ENCODE measurements at places on chromosomes 3 and 15. TPM values are rescaled to one million over a fixed set of nuclear protein-coding genes. Genes with fewer than 3 reads are reported as not detected.

DNA sequence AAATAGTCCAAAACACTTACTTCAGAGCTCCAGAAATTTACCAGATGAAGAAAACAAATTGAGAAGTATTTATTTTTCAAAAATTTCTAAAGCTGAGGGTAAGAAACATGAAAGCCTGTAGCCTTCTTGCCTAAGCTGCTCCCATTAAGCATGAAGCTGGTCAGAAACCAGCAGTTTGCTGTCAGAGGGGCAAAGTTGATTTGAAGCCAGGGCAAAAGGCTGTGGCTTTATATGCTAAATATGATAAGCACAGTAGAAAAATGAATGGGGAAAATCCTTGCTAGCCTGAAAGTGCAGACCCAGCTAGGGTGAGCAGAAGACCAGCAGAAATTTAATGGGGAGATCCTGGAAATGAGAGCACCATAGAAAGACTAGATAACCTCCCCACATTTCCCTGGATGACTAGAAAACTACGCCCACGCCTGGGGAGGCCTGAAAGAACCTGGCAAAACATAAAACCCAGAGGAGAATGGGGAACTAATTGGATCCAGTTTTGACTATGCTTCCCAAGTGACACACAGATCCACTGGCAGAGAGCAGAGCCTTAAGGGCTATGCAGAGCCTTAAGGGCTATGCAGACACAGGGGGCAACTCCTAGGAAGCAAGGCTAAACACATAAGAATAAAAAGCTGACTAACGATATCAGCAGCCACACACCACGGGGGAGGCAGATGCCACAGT, 43.0 kb upstream of the HEG1 start:
- H3K27me3 ChIP-seq, result no peaks in the 10 kb centered on the region
- peaks cover 11% of the 10 kb centered on the region for H3K36me3 ChIP-seq
- no peak for DNase-seq
- H3K4me1 ChIP-seq, result no peaks in the 10 kb centered on the region
- H3K27ac ChIP-seq, result no peak overlapping the region

DNA sequence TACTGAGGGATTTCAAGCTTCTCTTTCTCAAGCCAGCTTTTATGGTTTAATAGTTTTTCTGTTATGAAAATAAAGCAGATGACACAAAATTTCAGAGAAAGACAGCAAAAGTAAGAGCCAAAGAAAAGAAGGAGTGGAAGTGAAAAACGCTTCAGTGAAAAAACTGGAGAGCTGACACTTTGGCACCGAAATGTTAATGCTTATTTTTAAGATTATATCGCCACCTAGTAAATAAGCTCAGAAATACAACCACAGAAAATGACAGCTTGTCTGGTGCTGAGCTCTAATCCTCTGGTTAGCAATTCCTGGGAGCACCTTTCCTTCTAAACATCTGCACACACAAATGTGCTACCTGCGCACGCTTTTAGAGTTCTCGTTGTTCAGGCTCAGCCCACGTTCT, 101.6 kb downstream of the ZPLD1 start:
- no peak for DNase-seq
- H3K4me1 ChIP-seq, result no peaks in the 10 kb centered on the region
- H3K36me3 ChIP-seq, result no peaks in the 10 kb centered on the region
- no peak overlapping the region for H3K27ac ChIP-seq
- peaks cover 1% of the 10 kb centered on the region for H3K27me3 ChIP-seq

DNA sequence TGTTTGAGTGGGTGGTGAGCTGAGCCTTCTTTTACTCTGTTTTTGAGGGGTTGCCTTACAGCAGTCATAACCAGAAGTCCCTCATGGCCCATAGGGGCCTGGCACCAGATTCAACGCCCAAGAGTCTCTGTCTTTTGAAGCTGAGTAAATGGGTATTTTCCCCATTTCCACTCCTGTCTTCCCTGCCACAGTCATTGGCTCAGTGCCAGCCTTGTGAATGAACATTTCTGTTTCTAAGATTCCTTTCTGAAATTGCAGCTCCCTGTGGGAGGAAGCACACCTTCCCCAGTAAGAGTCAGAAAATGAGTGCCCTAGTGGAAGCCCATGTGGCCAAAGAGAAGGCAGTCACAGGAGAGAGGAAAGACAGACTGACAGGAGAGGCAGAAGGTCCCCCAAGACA, 43.7 kb upstream of the POLR2M start:
- H3K4me1 ChIP-seq, result no peaks in the 10 kb centered on the region
- DNase-seq, result no peak
- H3K4me3 ChIP-seq, result no peak overlapping the region

The ACP3 gene
- not detected for total RNA-seq

GRCh38 chr3:775178-775880, 317.5 kb upstream of the CNTN6 start:
- peaks cover 5% of the 10 kb centered on the region for H3K4me1 ChIP-seq
- no peaks in the 10 kb centered on the region for H3K36me3 ChIP-seq
- no peak overlapping the region for H3K27ac ChIP-seq

- no peaks in the 10 kb centered on the region for H3K36me3 ChIP-seq
- H3K27me3 ChIP-seq, result peaks cover 3% of the 10 kb centered on the region
- H3K4me1 ChIP-seq, result peaks cover 15% of the 10 kb centered on the region
- peak overlapping the region; percentile 50 for H3K4me3 ChIP-seq
- H3K27ac ChIP-seq, result no peak overlapping the region
Measured at GRCh38 chr3:137134431-137134830, 176.6 kb downstream of the IL20RB start.

DNA sequence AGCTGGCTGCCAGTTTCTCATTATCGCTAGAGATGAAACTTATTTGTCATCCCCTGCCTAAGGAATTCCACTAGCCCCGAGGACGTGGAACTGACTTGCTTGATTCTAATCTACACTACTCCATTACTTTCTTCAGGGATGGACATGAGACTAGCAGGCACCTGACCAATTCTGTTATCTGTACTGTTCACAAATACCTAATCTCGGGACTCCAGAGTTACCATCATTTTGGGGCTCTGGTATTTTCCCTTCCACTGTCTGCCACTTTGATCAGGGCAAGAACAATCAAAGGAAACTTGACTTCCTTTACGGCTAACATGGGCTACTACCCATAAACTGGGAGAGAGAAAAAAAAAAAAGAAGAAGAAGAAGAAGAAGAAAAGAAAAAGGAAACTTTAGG, 27.8 kb downstream of the BMF start:
- no peak overlapping the region for H3K4me3 ChIP-seq
- H3K27ac ChIP-seq, result no peak overlapping the region
- H3K36me3 ChIP-seq, result no peaks in the 10 kb centered on the region
- DNase-seq, result no peak
- peaks cover 5% of the 10 kb centered on the region for H3K27me3 ChIP-seq
- peaks cover 4% of the 10 kb centered on the region for H3K4me1 ChIP-seq

The KLHL18 gene
- total RNA-seq, result 47.4 TPM

- H3K27me3 ChIP-seq, result no peaks in the 10 kb centered on the region
- H3K27ac ChIP-seq, result no peak overlapping the region
- no peaks in the 10 kb centered on the region for H3K36me3 ChIP-seq
- H3K4me1 ChIP-seq, result peaks cover 10% of the 10 kb centered on the region
Measured at GRCh38 chr15:29759596-29759995, 62.7 kb downstream of the TJP1 start.

The GOLGA6D gene
- not detected for total RNA-seq

GRCh38 chr15:33616475-33616874, 305.7 kb downstream of the RYR3 start:
- H3K27me3 ChIP-seq, result no peaks in the 10 kb centered on the region
- no peak overlapping the region for H3K27ac ChIP-seq
- H3K4me3 ChIP-seq, result no peak overlapping the region
- peaks cover 13% of the 10 kb centered on the region for H3K4me1 ChIP-seq

- peaks cover 23% of the 10 kb centered on the region for H3K4me1 ChIP-seq
- H3K4me3 ChIP-seq, result no peak overlapping the region
- peak overlapping the region; percentile 33 for H3K27ac ChIP-seq
- H3K36me3 ChIP-seq, result no peaks in the 10 kb centered on the region
Measured at GRCh38 chr15:74817370-74817737, 4.7 kb downstream of the LMAN1L start.

DNA sequence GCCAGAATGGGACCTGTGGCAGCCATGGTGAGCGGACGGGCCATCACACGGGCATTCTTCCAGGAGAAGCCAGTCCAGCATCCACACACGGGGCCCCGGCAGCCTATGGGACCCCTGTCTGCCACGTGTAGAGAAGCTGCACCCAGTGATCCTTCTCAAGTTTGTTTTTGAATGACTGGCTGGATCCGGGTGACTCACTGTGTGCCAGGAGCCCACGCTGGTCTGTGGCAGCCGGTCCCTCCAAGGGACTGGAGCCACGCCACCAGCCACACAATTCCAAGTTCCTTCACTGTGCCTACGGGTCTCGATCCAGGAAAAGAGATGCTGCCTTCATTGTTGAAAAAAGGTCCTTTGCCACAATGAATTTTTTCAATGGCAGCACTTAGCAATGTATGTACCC, 58.1 kb downstream of the ATP10A start:
- no peak for DNase-seq
- H3K27me3 ChIP-seq, result peaks cover 5% of the 10 kb centered on the region
- no peaks in the 10 kb centered on the region for H3K4me1 ChIP-seq
- H3K27ac ChIP-seq, result no peak overlapping the region

DNA sequence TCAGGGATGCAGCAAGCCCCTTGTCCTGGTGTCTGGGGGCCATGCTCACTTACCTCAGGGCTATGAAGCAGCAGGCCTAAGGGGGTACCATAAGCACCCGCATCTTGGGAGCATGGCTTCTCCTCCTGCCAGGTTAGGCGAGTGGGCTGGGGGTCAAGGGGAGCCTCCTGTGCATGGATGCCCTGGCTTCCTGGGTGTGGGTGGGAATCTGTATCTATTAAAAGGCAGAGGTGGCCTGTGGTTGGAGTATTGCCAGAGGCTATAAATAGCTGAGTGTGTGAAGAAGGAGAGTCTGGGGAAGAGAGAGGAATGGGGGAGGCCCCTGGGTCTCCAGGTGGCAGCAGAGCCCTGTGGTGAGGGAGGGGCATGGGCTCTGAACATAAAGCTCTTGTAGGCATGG, 19.5 kb downstream of the ACVR2B start:
- peaks cover 23% of the 10 kb centered on the region for H3K4me1 ChIP-seq
- DNase-seq, result no peak
- no peak overlapping the region for H3K4me3 ChIP-seq
- H3K36me3 ChIP-seq, result peaks cover 27% of the 10 kb centered on the region

The SEMA3G gene
- total RNA-seq, result 0.59 TPM

The GNAT1 gene
- not detected for total RNA-seq

The ATP13A4 gene
- 0.93 TPM for total RNA-seq

The GOLGA6A gene
- 0.83 TPM for total RNA-seq

GRCh38 chr3:37701734-37702433, 159.8 kb upstream of the CTDSPL start:
- H3K36me3 ChIP-seq, result no peaks in the 10 kb centered on the region
- no peak for DNase-seq
- no peaks in the 10 kb centered on the region for H3K27me3 ChIP-seq
- H3K4me1 ChIP-seq, result peaks cover 15% of the 10 kb centered on the region

Data from glutamatergic neuron (in vitro differentiated cells).